ENCODE measurements at places on chromosomes 12 and 14. TPM values are rescaled to one million over a fixed set of nuclear protein-coding genes. Genes with fewer than 3 reads are reported as not detected.

Gene SMOC1
- total RNA-seq: not detected

Gene PIWIL1
- total RNA-seq: not detected

Gene ZNF84
- 19.4 TPM for total RNA-seq

Gene HVCN1
- total RNA-seq: 2.8 TPM

Gene CCDC175
- total RNA-seq: not detected
